ENCODE measurements at places on chromosomes 5 and 9. TPM values are rescaled to one million over a fixed set of nuclear protein-coding genes. Genes with fewer than 3 reads are reported as not detected.

GRCh38 chr5:142644640-142645361 lies 41.1 kb downstream of the FGF1 start:
- peak; percentile 98 for DNase-seq

DNA sequence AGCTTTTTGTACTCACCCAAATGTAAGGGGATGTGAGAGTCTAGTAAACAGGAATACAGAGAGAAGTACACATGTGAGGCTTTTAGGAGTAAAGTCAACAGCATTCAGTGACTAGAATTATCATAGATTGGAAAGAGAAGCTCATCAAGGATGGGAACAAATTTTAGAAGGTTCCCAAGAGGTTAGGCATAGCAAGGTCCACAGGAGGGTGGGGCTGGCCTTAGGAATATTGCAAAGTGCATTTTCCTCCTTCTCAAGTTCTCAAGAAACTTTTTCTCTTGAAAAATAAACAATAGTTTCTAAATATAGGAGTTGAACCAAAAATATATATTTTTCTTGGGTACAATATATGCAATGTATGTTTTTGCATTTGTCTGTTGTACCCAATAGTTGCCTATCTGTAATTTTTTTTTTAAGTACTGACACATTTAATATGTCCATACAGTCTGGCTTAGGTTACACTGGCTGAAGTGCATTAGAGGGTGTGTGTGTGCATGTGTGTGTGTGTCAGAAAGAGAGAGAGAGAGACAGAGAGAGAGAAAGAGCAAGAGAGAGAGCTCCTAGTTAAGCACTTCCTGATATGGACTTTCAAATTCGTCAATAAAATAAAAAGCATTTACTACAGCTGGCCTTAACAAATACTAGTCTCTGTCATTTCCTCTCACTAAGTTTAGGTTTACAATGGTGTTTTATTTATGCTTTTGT lies 62.2 kb downstream of the SNX18 start:
- no peak for DNase-seq

DNA sequence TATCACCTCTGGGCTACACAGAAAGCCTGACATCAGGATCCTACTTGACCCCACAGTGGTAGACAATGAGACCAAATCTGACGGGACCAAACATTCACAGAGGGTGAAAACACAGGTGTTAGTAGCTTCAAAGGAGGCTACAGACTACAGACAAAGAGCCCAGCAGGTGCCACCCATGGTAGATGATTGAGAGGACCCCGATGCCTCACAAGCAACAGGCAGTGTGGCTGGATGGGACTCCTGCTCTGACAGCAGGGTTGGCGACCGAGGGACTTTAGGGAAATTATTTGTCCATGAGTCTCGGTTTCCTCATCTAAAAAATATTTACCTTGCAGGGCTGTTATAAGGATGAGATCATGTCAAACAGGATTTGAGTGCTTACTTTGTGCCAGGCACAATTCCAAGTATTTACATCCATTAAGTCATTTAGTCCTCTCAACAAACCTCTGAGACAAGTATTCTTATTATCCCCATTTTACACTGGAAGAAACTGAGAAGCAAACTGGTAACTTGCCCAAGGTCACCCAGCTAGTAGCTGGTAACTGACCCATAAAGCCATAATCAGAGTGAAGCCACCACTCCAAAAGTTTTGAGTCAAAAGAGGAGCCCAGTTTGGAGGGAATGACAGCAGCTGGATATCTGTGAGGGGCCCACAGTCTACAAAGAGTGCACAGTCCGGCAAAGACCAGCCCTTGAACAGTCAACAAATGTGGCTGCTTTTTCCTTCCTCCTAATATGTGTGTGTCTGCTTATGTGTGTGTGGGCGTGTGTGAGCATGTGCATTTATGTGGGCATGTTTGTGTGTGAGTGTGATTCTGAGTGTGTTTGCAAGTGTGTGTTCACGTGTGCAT lies 502.0 kb downstream of the BNC2 start:
- DNase-seq: peak; percentile 57

DNA sequence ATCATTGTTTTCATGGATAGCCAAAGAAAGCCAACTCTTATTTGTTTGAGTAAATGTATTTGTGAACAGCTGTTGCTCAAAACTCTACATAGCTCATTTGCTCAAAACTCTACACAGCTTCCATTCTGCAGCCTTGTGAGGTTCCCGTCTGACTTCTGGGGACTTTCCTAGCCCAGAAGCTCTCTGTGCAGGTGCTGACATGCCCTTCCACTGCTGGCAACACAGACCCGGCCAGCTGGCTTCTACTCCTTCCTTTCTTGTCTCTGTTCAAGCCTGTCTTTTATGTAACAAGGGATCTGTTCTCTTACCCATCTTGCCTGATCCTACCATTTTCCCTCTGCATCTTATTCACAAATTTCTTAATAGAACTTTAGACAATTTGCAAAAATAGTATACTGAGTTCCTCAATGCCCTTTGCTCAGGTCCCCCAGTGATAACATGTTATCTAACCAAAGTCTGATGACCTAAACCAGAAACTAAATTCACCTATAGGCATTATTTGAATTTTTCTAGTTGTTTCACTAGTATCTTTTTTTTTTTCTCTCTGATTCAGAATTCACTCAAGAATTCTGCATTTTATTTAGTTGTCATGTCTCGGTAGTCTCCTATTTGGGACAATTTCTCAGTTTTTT lies 556.5 kb upstream of the SEMA6A start:
- DNase-seq: no peak

GRCh38 chr5:138354926-138355378 lies 2.5 kb downstream of the KDM3B start:
- DNase-seq: peak; percentile 92

- no peak for DNase-seq
These were observed 57.9 kb upstream of the MIER3 start for GRCh38 chr5:57009811-57010210.

GRCh38 chr5:111228520-111229220 lies 4.5 kb downstream of the CAMK4 start:
- DNase-seq: no peak

DNA sequence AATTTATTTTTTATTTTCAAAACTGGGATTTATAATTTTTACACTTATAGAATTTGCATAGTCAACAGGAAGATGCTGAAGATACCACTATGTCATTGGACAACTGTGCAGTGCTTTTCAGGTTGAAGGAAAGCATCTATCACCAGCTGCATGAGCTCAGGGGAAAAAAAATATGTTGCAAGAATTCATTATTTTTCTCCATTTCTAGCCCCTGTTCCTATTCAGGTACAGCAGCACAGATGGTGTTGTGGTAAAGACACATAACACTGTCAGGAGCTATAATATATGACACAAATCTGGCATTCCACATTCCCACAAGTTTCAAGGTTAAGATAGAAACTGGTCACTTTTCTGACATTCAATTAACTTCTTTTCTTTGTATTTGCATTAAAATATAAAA lies 1088.6 kb downstream of the MAT2B start:
- no peak for DNase-seq

DNA sequence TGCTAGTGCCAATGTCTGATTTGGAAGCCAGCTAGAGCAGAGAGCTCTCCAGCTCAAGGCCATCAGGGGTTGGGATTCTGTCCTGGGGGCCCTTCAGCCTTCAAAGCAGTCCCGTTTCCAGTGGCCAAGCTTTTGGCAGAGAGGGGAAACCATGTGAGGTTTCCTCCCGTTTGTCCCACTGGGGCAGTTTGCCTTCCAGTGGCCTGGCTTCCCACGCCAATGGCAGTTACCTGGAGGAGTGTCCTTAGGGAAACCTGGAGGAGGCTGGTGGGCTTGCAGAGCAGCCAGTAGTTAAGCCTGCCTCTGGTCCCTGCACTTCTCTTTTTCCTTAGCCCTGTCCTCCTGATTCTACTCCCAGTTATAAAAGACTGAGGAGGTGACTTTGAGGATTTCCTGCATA lies 37.7 kb downstream of the FGD3 start:
- DNase-seq: no peak

DNA sequence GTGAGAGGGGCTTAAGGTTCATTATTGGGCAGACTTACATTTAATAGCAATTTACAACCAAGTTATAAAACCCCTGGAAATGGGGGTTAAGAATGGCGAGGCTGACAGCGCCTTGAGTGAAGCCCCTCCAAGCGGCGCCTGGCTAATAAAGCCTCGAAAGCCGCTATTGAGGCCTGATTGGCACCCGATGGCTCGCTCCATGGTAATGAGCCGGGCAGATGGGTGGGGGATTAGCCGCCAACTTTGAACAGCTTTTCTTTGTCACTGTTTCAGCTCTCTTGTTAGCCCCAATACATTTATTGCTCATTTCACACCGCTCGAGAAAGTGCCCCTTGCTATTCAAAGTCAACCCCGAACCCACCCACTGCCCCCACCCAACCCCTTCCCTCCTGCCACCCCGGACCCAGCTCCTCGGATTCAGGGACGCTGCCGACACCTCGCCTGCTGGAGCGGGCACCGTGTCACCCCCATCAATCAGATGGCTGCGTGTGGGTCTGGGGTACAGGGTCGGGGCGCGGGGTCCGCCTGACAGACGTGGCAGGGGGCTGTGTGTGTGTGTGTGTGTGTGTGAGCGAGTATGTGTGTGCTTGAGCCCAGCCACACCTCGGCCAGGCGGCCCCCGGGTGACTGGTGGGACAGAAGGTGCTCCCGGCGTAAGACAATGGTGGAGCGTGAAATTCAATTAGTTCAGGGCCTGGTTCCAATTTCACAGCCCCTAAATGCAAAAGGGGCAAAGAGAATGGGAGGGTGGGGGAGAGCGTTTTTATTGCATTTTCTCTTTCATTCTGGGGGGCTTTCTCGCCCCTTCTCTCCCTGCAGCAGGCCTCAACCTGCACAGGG lies 34.2 kb downstream of the ASS1 start:
- no peak for DNase-seq

DNA sequence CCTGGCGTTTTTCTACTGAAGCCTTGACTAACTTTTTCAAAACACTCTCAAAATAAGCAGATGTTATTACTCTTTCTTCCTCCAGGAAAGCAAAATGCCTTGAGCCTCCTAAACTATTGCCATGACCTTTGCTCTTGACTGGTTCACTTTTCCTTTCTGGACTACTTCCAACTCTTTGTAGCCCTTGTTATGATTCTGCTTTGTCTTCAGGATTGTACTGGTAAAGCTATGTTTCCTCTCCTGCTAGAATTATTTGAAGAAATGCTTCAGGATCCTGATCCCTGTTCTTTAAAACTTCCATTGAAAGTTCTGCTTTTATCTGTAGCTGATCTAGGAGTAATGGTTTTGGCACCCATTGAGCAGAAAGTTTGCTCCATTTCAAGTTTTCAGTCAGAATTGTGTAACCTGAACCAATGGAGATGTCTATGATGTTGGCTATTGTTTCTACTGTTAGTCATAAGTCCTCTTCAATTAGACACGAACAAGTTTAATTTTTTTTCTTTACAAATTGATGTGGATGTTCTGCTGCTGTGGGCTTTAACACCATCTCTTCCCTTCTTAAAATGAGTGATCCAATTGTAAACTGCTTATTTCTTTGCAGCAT lies 1356.4 kb downstream of the EFNA5 start:
- DNase-seq: peak; percentile 21

GRCh38 chr5:93503598-93504067 lies 77.4 kb downstream of the NR2F1-AS1 start:
- peak; percentile 95 for DNase-seq

- DNase-seq: no peak
These were observed 119.1 kb downstream of the C9orf50 start for GRCh38 chr9:129501771-129502319.

DNA sequence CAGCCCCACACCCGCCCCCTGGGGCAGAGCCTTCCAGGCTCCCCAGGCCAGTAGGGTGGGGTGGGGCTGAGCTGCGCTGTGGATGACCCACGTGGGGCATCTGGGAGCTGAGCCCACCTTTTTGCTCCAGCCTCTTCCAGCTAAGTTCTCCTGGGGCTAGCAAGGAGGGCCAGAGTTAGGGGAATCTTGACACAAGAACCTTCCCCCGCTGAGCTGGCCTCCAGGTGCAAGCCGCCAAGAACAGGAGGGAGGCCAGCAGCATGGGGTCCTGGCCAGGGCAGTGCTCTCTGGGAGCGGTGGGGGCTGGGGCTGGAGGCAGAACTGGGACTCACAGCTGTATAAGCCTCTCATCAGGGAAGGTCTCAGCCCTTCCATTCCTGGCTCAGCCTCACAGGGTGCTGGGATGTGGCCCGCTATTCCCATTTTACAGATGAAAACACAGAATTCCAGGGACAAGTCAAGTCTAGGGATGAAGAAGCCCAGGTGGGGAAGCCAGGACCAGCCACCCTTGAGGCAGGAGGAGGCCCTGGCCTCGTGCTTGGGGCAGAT lies 21.5 kb downstream of the SARDH start:
- DNase-seq: no peak

- DNase-seq: no peak
These were observed 11.7 kb upstream of the EXOSC2 start for GRCh38 chr9:130681769-130682420.

DNA sequence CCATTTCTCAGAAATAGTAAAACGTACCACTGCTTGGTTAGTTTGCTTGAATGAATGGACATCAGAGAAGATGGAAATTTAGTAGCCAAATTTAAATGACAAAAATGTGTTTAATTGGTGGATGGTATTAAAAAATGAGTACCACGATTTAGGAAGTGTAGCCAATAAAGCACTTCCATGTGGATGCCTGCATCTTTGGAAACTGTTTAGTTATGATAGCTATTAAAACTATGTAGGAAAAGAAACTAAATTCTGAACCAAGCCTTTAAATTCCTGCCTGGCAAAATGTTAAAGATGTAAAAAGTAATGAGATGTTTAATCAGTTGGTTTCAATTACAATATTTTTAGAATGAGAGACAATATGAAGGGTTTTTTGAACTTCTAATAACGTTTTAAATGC lies 94.8 kb downstream of the NUDT12 start:
- no peak for DNase-seq

DNA sequence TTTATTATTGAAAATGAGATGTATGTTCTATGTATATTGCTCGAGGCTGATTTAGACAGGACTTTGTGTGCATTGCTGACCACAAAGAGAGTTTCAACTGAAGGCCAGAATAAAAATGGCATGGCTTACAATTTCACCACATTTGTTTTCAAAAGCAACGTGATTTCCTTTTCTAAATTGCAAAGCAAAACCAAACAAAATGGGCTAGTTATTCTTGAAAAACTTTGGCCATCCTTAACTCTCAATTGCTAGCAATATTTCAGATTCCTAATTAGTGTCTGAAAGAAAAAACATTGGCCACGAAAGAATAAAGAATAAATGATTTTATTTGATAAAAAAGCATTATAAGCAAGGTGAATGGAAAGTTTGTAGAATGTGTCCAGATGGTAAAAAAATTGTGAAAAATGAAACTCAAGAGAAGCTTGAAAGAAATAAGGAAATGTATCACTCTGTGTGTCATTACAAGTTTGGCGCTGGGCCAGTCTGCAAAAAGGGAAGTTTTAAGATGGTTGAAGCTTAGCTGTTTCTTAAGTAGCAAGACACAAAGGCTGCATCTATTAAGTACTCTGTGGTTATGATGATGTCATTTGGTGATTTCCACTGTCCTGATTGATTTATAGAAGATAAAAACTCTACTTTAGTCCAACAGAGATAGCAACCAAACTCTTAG lies 89.2 kb upstream of the PRLR start:
- DNase-seq: peak; percentile 83

- no peak for DNase-seq
These were observed 154.3 kb downstream of the NFIB start for GRCh38 chr9:14159440-14160216.

- no peak for DNase-seq
These were observed 2.1 kb upstream of the TRMO start for GRCh38 chr9:97924386-97924785.

- no peak for DNase-seq
These were observed 26.2 kb downstream of the MACROH2A1 start for GRCh38 chr5:135372654-135373381.

GRCh38 chr9:75892216-75892911 lies 1.9 kb downstream of the PCSK5 start:
- no peak for DNase-seq

- no peak for DNase-seq
These were observed 2.3 kb downstream of the CCDC69 start for GRCh38 chr5:151221574-151221973.

Gene GRXCR2
- total RNA-seq: not detected

Gene FAM163B
- not detected for total RNA-seq

Gene PLEKHG4B
- 0.15 TPM for total RNA-seq

Gene CSF1R
- total RNA-seq: not detected
